ENCODE measurements at places on chromosomes 11 and 22.
A peak's percentile ranks its signal among the peaks of the same experiment; 100 is the strongest.

GRCh38 chr22:26681395-26681821, 24.0 kb downstream of the MIAT start:
- DNase-seq, result peak; percentile 91

DNA sequence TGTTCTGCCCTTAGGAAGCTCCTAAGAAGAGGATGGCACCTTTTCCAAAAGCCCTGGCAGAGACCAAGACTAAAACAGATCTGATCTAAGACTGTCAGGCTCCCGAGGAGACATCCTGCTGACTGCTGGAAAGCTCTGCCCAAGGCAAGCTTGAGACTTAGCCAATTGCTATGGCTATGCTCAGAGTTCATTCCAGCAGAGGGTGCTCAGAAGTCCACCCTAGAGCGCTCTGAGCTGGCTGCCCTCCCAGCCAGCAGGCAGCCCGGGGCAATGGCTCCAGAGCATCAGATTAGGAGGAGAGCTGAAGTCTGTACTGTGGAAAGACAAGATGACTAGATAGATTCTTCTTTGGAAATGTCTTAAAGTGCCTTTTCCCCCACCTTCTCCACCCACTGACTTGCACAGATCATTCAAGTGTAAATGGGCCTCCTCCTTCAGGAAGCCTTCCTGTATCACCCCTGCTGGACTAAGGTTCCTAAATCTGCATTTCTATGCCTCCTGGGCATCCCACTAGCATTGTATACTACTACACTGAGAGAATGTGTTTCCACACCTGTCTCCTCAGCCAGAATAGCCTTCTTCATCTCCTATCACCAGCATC, 23.4 kb downstream of the LRRC55 start:
- DNase-seq, result peak; percentile 78

GRCh38 chr11:123428116-123428715, 1.9 kb upstream of the GRAMD1B start:
- DNase-seq, result no peak

DNA sequence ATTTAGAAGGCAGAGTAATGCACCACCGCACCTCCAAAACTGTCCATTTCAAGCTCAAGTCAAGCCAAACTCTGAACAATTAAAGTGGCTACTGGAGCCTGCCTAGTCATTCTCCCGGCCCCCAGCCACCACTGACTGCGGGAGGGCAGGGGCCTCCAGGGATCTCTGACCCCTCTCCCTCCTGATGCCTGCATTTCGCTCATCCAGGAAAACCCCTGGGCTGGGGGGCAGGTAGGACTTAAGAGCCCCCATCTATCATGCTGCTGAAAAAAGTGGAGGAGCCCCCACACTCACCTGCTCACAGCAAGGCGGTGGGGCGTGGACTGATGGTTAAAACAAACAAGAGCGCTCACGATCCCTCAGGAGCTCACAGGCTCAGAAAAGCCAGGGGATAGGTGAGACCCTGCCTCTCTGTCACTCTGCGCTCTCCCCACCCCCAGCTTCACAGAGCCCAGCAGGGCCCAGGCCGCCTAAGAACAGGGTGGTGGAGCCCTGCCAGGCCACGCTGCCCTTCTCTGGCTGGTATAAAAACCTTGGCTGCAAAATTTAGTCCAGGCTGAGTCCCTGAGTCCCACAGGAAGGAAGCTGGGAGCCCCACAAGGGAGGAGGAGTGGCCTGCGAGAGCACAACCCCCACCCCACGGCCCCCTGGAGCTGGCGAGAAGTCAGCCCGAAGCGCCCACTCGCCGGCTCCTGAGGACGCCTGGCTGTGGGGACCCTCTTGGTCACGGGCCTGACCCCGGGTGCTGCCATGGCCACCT, 21.0 kb upstream of the MOB2 start:
- no peak for DNase-seq

DNA sequence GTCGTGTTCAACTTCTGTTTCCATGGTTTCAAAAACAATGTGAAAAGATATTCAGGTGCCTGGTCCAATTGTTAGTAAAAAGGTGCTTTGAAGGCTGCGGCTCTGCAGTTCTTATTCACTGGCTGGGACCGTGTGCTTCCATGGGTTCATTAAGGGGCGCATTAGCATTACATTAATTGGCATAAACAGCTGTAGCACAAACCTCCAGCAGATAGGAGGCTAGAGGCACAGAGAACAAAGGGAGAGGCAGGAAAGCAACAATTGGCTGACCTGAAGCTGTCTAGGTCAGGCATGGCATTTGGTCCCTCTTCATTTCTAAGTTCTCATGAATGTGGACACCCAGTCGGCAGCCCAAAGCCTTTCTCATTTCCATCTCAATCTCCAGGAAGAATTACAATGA, 16.6 kb downstream of the PAK1 start:
- DNase-seq, result no peak

DNA sequence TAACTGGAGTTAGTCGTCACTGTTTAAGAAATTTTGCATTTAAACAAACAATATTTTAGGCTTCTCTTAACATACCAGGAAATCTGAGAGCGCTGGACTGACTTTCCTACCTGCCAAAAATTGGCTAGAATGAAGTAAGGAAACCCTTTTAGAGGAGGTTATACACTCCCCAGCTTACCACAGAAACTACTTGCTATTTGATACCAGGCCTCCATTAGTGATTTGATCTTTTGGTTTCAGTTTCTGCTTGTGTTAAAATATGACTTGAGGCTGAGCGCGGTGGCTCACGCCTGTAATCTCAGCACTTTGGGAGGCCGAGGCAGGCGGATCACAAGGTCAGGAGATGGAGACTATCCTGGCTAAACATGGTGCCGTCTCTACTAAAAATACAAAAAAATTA, 419.9 kb downstream of the LRRC4C start:
- DNase-seq, result no peak

DNA sequence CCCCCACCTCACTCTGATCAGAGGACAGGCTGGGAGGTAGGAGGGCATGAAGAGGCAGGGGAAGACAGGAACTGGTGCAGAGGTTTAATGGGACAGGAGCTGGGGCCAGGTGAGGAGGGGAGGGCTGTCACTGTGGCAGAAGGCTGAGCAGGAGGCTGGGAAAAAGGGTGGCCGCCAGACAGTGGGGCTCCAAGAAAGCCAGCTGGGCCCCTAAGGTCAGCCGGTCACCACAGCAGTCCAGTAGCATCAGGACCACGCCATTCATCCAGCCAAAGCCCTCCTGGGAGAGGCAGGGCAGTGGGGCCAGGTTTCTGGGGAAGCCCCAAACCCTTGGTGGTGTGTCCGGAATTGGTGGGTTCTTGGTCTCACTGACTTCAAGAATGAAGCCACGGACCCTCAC, 8.5 kb upstream of the TREH start:
- DNase-seq, result no peak

DNA sequence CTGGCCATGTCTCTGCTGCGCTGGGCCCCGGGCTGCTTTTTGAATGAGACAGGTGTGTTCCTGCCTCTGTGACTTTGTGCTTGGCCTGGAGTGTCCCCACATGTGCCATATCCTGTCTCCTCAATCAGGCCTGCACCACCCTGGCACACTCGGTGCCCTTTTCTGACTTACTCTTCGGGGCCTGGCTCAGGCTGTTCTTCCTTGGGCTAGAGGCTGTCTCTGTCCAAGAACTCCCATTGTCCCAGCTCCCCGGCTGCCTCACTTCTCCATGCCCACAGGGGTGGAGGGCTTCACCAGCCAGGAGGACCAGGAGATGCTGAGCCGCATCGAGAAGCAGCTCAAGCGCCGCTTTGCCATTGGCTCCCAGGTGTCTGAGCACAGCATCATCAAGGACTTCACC, 23.0 kb downstream of the MCM5 start:
- DNase-seq, result no peak

DNA sequence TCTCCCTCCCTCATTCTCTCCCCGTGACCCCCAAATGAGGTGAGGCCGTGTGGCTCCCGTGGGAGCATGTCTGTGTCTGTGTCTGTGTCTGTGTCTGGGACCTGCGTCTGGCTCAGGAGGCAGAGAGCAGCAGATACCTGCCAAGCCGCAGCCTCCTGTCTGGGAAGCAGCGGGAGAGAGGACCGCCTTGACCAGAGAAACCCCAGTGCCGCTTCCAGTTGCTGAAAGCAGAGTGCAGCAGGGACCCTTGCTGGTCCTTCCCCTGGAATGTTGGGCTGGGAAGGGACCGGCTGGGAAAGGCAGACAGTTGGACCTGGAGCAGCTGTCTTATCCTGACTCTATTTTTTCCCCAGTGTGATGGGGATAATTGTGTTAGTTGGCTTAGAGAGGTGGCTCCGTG, 525 bp downstream of the CSDC2 start:
- no peak for DNase-seq

- DNase-seq, result no peak
These were observed 41.4 kb downstream of the PPME1 start for GRCh38 chr11:74212533-74212932.

DNA sequence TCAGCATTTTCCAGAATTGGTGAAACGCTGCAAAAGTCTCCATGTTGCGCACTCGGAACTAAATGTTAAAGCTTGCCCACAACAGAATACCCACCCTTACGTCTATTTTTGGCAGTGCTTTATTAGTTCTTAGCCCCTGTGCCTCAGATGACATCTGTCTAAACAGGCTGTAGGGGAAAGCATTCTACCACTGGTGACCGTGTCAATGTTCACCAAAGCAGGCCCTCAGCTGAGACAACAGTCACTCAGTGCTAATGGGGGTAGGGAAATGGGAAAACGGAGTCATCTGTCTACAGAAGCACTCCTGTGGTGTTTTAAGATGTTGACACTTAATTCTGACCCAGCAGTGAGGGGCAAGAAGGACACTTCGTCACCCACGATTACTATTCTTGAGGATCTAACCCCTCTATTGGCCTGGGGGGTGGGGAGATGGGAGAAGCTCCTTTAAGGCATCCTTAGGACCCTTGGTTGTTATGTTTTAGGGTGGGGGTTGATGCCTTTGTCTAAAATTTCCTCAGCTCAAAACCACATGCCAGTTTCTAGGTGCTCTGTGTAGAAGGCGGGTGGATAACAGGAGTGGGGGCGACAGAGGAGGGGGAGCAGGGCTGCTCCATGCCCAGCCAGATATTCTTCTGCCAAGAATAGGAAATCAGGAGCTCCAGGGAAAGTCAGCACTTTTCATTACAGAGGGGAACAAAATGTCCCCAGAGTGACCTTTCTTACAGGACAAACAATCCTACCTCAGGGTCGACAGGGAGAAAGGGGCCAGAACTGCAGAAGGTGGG, 15.6 kb upstream of the MFRP start:
- no peak for DNase-seq

GRCh38 chr11:65958774-65959420, 2.6 kb upstream of the SART1 start:
- DNase-seq, result no peak

DNA sequence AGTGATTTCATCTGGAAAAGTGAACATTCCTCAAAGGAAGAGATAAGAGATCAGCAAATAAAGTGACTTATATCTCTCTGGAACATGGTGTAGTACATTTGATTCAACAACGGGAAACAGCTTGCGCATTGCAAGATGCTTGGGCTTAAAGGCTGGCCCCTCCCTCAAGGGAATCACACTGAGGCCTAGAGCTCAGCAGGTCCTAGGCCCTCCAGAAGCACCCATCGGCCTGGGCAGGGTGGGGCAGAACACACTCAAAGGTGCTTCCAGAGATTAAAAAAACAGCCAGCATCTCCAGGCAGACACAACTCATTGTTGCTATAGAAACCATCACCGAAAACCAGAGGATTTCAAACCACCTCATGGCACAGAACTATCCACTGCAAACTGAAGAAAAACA, 69.0 kb upstream of the ARFGAP3 start:
- DNase-seq, result no peak

GRCh38 chr11:31815711-31816467, 4.8 kb upstream of the PAX6 start:
- no peak for DNase-seq

DNA sequence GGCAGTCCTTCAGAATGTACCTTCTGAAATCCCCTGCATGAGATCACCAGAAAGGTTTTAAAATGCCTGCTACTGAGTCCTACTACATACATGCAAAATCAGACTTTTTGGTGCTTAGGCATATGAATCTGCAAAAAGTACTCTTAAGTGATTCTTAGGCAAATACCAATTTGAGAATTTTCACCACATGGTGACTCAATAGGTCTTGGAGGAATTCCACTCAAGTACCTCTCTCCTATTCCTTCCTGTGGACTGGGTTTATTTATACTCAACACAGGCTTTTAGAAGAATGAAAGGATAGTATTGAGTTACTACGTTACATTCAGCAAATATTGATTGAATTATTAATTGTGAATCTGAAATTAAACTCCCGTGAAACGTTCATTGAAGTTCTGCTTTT, 223.9 kb downstream of the CNTN5 start:
- DNase-seq, result peak; percentile 0

- DNase-seq, result peak; percentile 85
These were observed 3.7 kb downstream of the SERPIND1 start for GRCh38 chr22:20777420-20778177.

- no peak for DNase-seq
These were observed 827 bp downstream of the NAALADL1 start for GRCh38 chr11:65057526-65057925.

GRCh38 chr11:110250168-110250567, 46.2 kb downstream of the RDX start:
- no peak for DNase-seq

DNA sequence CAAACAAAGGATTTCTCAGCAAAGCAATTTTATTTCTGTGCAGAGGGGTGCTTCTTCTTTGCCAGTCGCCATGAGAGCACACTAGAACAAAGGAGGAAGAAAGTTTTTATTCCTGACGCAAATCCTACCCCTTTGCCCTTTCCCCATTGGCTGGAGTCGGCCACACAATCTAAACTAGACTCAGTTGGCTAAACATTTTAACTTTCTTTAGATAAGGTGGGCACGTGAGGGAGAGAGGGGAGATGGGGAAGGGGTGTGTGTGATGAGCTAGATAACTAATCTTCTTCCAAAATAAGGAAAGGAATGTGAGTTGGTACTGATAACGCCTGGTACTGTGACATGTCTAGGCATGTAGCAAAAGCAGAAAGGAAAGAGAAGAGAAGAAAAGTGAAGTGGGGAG, 626 bp downstream of the TRIM22 start:
- DNase-seq, result peak; percentile 21

DNA sequence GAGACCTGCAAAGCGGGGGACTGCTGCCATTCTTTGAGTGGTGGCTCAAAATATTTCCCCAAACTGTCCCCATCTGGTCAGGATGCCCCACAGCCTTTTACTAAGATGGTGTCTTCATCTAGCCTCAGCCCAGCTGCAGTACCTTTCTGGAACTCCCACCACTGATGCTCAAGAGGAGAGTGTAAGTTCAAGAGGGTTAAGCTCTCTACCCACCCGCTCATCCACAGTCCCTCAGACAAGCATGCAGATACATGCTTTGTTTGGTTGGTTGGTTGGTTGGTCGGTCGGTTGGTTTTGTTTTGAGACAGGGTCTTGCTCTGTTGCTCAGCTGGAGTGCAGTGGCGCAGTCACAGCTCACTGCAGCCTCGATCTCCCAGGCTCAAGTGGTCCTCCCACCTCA, 14.5 kb upstream of the CAVIN3 start:
- DNase-seq, result no peak

GRCh38 chr11:45155627-45156180, 9.3 kb downstream of the PRDM11 start:
- no peak for DNase-seq

DNA sequence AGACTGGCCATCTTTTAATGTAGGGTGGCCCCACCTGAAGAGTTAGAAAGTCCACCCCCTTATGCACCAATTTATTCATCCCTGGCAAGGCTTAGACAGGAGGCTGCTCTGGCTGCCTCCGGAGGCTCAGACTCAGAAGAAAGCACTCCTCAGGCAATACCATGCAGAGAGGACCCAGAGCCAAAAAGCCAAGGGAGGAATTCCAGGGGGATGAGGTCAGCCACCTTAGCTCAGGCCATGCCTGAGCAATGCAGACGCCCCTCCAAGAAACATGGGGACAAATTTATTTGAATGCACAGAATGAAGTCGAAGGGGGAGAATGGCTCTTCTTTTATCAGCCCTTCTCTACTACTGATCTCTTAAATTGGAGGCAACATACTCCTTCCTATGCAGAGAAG, 39.7 kb upstream of the GLYAT start:
- peak; percentile 35 for DNase-seq

Data from EL (cell line).